NCI-H187 (cell line): ENCODE measurements at places on chromosomes 6 and 20.

GRCh38 chr6:162684052-162684451, 43.5 kb downstream of the PRKN start:
- no peak for DNase-seq

DNA sequence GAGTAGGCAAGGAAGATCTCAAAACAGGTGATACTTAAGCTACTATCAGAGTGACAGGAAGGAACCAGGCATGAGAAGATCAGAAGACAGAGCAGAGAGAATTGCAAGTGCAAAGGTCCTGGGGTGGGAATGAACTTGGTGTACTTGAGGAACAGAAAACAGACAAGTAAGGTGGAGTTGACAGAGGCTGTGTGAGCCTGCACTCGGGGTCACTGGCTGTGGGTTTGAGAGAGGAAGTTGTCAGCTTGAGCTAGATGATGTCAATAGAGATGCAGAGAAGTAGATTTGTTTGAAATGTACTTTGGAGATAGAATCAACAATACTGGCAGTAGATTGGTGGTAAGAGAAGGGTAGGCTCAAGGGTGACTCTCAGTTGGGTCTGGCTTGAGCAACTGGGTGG, 209.5 kb downstream of the CLIC5 start:
- no peak for DNase-seq

DNA sequence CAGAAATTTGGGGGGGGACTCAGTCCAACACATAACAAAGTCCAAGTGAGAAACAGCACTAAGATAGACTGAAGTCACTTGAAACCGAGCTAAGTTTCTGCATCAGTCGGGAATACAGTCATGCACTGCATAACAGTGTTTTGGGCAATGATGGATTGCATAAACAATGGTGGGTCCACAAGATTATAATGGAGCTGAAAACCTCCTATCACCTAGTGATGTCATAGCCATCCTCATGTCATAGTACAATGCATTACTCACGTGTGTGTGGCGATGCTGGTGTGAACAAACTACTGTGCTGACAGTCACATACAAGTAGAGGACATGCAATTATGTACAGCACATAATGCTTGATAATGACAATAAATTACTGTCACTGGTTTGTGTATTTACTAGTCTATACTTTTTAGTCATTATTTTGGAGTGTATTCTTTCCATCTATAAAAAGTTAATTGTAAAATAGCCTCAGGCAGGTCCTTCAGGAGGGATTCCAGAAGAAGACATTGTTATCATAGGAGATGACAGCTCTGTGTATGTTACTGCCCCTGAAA, 154.5 kb upstream of the ECI2 start:
- DNase-seq: no peak

GRCh38 chr6:27604986-27605385, 132.1 kb upstream of the ZNF184 start:
- no peak for DNase-seq

DNA sequence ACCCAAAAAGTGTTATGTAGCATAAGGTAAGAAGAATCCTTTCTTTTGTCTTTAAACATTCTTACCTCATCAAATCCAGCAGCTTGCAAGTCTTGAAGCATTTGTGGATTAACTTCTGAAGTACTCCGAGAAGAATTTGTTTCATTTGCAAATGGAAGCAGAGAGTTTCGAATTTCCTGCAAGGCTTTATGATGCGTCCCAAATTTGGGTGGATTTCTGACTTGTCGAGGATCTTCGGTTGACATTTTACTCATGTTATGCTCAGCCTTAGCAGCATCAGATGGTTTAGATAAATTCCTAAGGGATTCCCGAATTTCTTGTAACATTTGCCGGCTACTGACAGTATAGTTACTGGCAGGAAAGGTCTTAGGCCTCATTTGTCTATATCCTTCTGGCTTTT, 16.2 kb downstream of the LATS1 start:
- no peak for DNase-seq

DNA sequence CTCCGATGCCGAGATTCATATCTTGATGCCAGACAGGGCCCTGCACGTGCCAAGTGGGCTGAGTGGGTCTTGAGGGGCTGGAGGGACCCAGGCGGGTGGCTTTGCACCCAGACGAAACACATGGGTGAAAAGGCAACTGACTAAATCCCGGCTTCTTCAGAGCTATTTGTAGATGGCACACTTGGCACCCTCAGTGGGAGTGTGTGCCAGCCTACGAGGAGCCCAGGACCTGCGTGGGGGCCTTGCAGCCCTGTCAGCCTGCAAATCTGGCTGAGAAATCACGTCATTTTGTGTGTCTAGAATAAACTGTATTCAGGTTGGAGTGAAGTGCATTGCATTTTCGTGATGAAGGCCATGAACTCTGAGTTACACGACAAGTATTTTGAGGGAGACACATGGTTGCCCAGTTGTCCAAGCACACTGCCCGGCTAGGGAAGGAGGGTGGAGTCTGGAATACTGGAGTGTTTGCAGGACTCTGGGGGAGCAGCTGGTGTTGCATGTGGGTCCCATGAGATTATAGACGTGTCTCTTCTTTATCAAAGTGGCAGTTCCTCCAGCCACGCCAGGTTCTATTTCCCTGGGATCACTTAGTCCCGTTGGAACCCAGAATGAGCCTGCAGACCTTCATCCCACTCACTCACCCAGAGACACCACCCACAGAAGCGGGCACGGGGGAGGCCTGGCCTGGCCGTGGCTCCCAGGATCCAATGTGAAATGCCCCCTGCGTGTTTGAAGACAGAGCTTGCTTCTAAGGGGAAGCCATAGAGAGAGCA, 60.2 kb downstream of the DLL1 start:
- DNase-seq: no peak

GRCh38 chr6:69164564-69165229, 529.6 kb downstream of the ADGRB3 start:
- no peak for DNase-seq

GRCh38 chr6:19204445-19204844, 632.7 kb upstream of the ID4 start:
- DNase-seq: no peak

DNA sequence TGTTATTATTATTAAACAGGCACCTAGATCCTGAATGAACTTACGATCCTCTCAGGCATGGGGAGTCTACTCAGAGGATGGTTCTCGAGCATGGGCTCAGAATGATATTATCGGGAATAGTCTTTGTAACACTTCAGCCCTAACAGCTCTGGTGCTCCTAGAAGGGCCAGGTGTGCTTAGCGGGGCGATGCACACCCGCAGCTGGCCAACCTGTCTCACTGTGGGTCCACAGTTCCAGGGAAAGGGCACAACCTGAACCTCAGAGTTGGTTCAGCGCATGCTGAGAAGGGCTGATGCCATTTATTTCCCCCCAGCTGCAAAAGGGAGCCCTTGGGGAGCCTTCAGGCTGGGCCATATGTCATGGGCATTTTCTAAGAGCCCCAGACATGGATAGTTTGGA, 26.2 kb downstream of the RRAGD start:
- DNase-seq: no peak
